ENCODE measurements at places on chromosomes 7 and 10.

DNA sequence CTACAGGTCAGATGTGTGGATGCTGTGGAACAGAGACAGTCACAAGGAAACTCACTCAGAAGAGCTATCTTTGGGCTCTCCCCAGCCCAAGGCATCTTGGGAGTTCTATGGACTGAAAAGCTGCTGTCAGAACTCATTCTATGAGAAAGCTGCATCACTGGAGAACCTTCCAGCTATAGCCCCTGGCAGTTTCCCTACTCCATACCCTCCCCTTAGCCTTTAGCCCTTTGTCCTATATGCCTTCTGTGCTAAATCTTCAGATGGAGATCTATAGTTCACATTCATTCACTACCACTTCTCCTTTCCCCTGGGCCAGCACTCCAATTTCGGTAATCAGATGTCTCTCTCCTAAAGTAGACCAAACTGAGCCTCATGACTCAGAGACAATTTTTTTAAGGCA, 6.9 kb downstream of the WNT8B start:
- no peak for DNase-seq

GRCh38 chr7:116357781-116358670, 141.5 kb upstream of the CAV2 start:
- DNase-seq = no peak

- DNase-seq = no peak
Measured at GRCh38 chr10:99544322-99544721, 11.6 kb downstream of the NKX2-3 start.

GRCh38 chr10:77901743-77902142, 24.8 kb downstream of the DLG5 start:
- no peak for DNase-seq

GRCh38 chr7:23373151-23374004, 74.2 kb downstream of the MALSU1 start:
- no peak for DNase-seq

- DNase-seq = no peak
Measured at GRCh38 chr7:158474488-158474887, 113.1 kb downstream of the PTPRN2 start.

- no peak for DNase-seq
Measured at GRCh38 chr10:90847436-90847835, 10.4 kb downstream of the HTR7 start.

- no peak for DNase-seq
Measured at GRCh38 chr7:4832711-4833110, 29.1 kb downstream of the PAPOLB start.
